OCI-LY7 (cell line): ENCODE measurements at places on chromosomes 7 and 10.
A peak's percentile ranks its signal among the peaks of the same experiment; 100 is the strongest.

GRCh38 chr10:114748241-114748640 is 73.3 kb upstream of the FHIP2A start:
- DNase-seq, result no peak

DNA sequence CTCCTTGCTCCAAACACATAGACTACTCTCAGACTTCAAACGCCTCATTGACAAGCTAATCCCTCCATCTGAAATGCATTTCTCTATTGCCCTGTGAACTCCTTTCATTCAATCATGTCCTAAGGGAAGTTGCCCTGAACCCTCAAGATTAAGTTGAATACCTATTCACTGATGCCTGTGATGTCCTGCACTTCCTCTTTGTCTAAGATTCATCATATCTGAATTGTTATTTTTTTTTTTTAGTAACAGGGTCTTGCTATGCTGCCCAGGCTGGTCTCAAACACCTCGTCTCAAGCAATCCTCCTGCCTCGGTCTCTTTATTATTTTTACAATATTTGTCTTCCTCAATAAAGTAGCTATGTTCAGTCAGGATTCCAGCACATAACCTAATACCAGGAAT is 3.2 kb downstream of the PSMA2 start:
- no peak for DNase-seq

- no peak for DNase-seq
Measured at GRCh38 chr7:1853431-1853985, 183.4 kb downstream of the ELFN1 start.

GRCh38 chr7:142581341-142581740 is 167.9 kb upstream of the PRSS1 start:
- DNase-seq, result peak; percentile 55

DNA sequence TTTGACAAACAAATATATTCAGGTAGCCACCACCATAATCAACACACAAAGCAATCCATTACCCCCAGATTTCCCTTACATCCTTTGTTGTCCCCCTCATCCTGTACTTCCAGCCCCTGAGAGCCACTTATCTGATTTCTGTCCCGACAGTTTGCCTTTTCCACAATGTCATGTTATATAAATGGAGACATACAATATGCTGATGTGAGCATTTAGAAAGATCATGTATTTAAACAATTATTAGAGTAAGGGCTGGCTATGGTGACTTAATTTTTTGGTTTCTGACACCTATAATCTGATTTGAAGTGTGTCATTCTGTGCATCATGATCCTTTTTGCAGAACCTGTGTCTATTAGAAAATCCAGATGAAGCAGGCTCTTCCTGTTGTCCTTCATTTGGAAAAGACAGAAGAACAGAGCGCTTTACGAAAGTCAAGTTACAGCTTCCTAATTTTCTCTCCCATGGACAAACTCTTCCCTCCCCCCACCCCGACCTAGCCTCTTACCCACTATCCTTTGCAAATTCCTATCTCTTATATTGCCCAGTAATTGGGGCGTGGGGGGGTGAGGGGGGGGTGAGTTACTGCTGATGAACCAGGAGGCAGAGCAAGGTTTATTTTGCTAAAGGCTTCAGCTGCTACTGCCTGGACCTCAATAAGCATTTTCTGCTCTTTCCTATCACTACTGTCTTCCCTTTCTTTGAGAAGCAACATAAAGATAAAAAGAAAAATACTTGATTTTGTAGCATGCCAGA is 252.4 kb upstream of the C7orf33 start:
- DNase-seq, result no peak

DNA sequence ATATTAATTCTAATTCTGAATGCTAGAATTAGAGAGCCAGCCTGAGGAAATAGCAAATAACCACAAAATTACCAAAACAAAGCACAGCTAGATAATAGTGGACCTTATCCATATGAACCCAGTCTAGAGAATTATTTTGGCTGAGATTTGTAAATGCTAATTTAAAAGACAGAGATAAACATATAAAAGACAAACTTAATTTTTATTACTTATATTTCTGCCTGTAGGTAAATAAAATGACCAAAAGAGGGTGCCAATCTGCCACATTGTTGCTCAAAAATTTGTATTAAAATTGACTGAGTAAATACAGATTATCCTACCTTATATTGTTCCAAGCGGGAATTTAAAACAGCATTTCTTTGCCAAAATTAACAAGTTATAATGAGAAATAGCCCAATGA is 20.2 kb downstream of the RTKN2 start:
- DNase-seq, result peak; percentile 23

DNA sequence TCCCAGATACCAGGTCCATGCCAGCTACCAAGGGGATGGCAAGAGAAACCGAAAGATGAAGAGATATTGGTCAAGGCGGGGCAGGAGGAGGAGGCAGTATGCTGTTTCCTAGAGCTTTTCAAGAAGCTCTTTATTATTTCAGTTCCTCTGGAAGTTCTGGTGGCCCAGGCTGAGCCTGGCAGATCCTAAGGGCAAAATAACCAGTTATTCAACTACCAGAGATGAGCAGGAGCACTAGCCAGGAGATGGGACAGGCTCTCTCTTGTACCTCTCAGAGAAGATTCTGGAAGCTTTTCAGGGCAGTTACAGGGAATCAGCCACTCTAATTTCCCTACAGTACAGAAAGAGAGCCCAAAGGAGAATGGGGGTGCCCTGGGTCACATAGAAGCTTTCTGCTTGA is 5.3 kb downstream of the DNAJB12 start:
- DNase-seq, result no peak

- no peak for DNase-seq
Measured at GRCh38 chr7:130910949-130911944, 177.2 kb upstream of the KLF14 start.

DNA sequence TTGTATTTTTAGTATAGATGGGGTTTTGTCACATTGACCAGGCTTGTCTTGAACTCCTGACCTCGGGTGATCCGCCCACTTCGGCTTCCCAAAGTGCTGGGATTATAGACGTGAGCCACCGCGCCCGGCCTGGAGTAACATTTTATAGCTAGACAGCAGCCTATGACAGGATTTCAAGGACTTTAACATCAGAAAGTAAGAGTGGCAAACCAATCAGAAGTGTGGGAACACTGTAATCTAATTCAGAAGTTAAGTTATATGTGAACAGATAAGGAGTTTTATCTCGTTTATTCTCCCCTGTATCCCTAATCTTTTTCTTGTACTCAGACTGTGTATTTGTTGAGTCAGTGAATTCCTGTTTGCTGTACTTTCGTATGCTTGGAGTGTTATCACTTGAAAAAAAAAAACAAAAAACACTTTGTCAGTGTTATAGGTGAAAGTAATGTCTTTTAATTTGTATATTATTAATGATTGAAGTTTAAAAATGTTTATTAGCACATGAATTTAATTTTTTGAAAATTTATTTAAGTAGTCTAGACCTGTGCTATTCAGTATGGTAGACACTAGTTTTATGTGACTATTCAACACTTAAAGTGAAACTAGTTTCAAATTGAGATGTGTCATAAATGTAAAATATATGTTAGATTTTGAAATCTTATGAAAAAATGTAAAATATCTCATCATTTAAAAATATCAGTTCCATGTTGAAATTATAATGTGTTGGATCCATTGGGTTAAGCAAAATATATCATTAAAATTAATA is 38.6 kb downstream of the RSBN1L start:
- DNase-seq, result no peak

DNA sequence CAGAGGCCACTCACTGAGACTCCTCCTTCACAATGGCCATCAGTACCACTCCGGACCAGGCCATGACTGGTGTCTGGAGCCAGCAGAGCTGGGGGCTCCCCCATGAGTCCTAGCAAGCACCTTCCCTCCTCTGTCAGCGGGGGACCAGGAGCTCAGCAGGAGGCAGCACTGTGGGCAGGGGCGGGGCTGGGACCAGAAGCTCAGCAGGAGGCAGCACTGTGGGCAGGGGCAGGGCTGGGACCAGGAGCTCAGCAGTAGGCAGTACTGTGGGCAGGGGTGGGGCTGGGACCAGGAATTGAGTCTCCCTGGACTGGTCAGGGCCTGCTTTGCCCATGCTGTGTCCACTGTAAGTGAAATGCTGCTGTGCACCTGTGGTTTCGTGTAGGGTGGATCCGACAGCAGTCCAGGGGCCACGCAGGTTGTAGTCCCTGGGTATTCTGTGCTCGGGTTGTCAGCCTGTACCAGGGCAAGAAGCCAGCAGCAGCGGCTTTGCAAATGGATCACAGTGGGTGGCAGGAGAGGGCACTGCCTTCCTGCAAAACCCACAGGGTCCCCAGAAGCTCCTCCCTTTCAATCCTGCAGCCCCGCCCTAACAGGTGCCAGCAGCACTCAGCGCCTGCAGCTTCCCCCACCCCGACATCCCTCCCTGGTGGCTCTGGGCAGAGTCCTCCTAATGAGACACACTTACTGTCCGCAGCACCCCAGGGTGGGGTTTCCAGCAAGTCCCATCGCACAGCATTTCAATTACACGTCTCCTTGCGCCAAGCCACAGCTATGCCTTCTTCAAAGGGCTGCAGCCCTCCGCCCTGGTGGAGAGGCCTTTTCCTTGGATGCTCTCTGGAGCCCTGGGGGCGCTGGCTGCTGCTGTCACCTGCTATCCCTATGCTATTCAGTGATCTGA is 220.5 kb downstream of the TCERG1L start:
- DNase-seq, result no peak

DNA sequence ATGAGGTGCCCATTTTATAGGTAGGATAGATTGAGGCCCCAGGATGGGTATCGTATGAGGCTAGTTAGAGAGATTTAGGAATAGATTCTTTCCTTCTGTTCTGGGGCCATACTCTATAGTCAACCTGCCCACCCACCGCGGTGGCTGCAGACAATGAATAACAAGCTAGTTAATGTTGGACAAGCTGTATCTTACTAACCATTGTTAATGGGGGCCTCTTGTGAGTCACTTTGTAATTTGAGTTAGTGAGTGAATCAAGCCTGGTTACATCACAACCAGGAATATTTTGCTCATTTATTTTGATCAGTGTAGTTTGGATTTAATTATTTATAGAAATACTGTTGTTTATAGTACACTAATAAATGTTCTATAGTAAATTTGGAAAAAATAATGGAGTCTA is 7.3 kb downstream of the SORCS3 start:
- no peak for DNase-seq

DNA sequence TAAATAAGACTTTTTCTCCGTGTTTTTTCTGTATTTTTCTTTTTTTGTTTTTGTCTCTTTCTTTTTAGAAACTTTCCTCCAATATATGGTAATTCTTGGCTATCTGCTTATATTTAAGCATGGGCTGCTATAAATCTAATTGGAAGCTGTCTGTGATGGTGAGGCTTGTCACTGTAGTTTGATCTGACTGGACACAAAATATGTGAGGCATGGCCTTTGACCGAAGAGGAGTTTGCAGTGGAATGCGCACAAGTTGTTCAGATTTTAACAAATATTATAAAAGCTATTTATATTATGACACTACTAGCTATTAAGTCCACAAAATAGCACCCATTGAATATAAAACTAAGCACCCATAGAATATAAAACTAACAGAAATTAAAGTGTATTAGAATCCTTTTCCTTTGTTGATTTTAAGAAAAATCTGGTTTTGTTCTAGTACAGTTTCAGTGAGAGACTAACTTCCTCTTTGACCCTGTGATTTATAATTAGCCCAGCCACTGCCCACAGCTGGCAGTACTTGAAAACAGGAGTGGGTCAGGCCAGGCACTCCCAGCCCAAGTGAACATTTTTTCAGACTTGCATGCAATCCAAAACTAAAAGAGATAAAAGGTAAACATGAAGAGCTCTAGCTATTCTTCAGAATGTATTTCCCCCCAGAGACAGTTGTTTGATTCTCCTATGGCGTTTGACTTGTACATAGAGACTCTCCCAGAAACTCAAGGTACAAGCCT is 69.9 kb upstream of the FGL2 start:
- peak; percentile 51 for DNase-seq
